ENCODE measurements at places on chromosomes 12 and 14. TPM values are rescaled to one million over a fixed set of nuclear protein-coding genes. Genes with fewer than 3 reads are reported as not detected.

HPD gene
- not detected for total RNA-seq

ADAMTS20 gene
- not detected for total RNA-seq

KRT5 gene
- 2.7 TPM for total RNA-seq

RPGRIP1 gene
- not detected for total RNA-seq

KRT85 gene
- total RNA-seq = not detected

PTHLH gene
- total RNA-seq = not detected

RBP5 gene
- 0.19 TPM for total RNA-seq

TPPP2 gene
- not detected for total RNA-seq

GZMB gene
- not detected for total RNA-seq

FOXG1 gene
- total RNA-seq = not detected

SLC6A12 gene
- not detected for total RNA-seq

YEATS4 gene
- total RNA-seq = 22.4 TPM

GOLGA5 gene
- total RNA-seq = 36.7 TPM

ACSM4 gene
- total RNA-seq = not detected

NPFF gene
- not detected for total RNA-seq

NCAPD2 gene
- total RNA-seq = 102 TPM

CHGA gene
- total RNA-seq = under 0.01 TPM

KCTD10 gene
- total RNA-seq = 74.5 TPM

TSPAN19 gene
- total RNA-seq = under 0.01 TPM

GRIP1 gene
- 0.17 TPM for total RNA-seq

OR6C1 gene
- not detected for total RNA-seq

AKAP6 gene
- 0.51 TPM for total RNA-seq

CDKN3 gene
- total RNA-seq = 34.4 TPM

KRT3 gene
- not detected for total RNA-seq

CLEC1B gene
- total RNA-seq = not detected

EFS gene
- 0.17 TPM for total RNA-seq

BEGAIN gene
- total RNA-seq = 0.17 TPM

IL31 gene
- not detected for total RNA-seq

SMIM41 gene
- total RNA-seq = not detected

OS9 gene
- 481 TPM for total RNA-seq

BORCS5 gene
- total RNA-seq = 2.9 TPM

MMP19 gene
- 0.68 TPM for total RNA-seq

HOXC9 gene
- 0.68 TPM for total RNA-seq

DIO2 gene
- total RNA-seq = 0.51 TPM

SP1 gene
- 32.7 TPM for total RNA-seq

LRP1-AS gene
- not detected for total RNA-seq

MIP gene
- not detected for total RNA-seq

PLEKHD1 gene
- total RNA-seq = under 0.01 TPM

FAM181A gene
- not detected for total RNA-seq

SYNDIG1L gene
- not detected for total RNA-seq

PPHLN1 gene
- 99.5 TPM for total RNA-seq

DNAI7 gene
- total RNA-seq = 0.28 TPM

SLC7A7 gene
- 8.3 TPM for total RNA-seq

FBXO34 gene
- 25.7 TPM for total RNA-seq

TBX5 gene
- total RNA-seq = not detected

MGP gene
- total RNA-seq = 63.0 TPM

SIX4 gene
- 0.51 TPM for total RNA-seq

RNASE4 gene
- total RNA-seq = 11.4 TPM

GPR84 gene
- under 0.01 TPM for total RNA-seq

SLC10A1 gene
- total RNA-seq = not detected

C12orf42 gene
- 0.05 TPM for total RNA-seq

CAPS2 gene
- total RNA-seq = under 0.01 TPM

P2RX2 gene
- 0.17 TPM for total RNA-seq

ZC2HC1C gene
- 0.84 TPM for total RNA-seq

RNF212B gene
- total RNA-seq = not detected

SLC25A21 gene
- total RNA-seq = 0.74 TPM

FAM186B gene
- 0.34 TPM for total RNA-seq

ASB2 gene
- total RNA-seq = not detected

All from dermis blood vessel endothelial cell (primary cell).